ENCODE measurements at places on chromosomes 4 and X.

- DNase-seq: no peak
Measured at GRCh38 chr4:57324673-57325307, 214.6 kb upstream of the IGFBP7 start.

- DNase-seq: no peak
Measured at GRCh38 chrX:150199181-150199580, 163.9 kb upstream of the MAMLD1 start.

DNA sequence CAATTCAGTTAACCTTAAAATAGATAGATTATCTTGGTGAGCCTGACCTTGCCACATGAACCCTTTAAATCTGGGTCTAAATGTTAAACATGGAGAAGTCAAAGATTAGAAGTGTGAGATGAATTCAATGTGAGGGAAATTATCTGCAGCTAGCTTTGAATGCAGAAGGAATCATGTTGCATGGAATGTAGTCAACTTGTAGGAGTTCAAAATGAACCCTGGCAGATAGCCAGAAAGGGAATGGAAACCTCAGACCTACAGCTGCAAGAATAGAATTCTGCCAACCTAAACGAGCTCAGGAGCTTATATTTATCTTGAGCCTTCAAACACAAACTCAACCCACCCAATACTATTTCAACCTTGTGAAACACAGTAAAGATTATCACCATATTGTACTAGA, 632.5 kb downstream of the KCTD8 start:
- no peak for DNase-seq

DNA sequence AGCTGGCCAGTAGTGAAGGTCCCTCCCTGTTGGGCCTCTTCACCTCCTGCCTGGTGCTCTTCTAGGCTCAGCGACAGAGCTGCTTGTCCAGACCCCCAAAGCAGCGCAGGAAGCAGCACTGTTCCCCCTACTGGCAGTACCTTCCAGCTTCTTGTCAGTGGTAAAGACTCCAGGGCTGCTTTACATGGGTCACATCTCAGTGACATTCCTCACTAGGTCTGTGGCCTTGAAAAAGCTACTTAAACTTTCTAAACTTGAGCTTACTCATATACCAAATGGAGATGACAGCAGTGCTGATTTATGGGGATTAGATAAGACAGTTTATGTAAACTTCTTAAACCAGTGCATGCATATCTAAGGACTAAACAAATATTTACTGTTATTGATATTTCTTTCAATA, 117.3 kb downstream of the FAT4 start:
- peak; percentile 30 for DNase-seq

DNA sequence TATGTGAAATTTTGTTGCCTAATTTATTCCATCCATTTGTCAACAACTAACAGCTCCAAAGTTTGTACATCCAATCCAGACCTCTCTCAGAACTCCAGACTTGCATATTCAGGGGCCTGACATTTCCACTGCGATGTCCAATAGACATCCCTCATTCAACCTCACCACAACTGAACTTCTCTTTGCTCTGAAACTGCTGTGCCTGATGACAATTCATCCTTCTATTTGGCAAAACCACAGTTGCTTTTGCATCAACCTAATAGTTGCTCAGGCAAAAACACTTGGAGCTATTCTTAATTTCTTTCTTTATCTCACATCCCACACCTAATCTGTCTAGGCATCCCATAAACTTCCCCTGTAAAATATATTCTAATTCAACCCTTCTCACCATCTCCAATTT, 56.5 kb downstream of the ANTXR2 start:
- DNase-seq: no peak

DNA sequence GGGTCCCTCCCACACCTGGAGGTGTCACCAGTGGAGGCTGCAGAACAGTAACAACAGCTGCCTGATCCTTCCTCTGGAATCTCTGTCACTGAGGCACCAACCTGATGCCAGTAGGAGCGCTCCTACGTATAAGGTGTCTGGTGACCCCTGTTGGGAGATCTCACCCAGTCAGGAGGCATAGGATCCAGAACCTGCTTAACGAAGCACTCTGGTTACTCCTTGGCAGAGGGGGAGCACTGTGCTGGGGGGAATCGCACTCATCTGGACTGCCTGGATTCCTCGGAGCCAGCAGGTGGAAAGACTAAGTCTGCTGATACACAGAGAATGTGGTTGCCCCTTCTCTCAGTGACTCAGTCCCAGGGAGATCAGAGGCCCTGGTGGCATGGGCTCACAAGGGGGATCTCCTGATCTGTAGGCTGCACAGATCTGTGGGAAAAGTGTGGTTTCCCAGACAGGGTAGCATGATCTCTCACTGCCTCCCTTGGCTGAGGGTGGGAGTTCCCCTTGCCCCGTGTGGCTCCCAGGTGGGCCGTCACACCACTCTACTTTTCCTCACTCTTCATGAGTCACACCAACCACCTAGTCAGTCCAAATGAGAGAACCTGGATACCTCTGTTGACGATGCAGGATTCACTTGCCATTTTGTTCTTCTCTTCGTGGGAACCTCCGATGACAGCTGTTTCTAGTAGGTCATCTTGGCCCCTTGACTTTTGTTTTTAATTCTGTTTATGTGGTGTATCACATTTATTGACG, 305.9 kb downstream of the IDS start:
- no peak for DNase-seq

DNA sequence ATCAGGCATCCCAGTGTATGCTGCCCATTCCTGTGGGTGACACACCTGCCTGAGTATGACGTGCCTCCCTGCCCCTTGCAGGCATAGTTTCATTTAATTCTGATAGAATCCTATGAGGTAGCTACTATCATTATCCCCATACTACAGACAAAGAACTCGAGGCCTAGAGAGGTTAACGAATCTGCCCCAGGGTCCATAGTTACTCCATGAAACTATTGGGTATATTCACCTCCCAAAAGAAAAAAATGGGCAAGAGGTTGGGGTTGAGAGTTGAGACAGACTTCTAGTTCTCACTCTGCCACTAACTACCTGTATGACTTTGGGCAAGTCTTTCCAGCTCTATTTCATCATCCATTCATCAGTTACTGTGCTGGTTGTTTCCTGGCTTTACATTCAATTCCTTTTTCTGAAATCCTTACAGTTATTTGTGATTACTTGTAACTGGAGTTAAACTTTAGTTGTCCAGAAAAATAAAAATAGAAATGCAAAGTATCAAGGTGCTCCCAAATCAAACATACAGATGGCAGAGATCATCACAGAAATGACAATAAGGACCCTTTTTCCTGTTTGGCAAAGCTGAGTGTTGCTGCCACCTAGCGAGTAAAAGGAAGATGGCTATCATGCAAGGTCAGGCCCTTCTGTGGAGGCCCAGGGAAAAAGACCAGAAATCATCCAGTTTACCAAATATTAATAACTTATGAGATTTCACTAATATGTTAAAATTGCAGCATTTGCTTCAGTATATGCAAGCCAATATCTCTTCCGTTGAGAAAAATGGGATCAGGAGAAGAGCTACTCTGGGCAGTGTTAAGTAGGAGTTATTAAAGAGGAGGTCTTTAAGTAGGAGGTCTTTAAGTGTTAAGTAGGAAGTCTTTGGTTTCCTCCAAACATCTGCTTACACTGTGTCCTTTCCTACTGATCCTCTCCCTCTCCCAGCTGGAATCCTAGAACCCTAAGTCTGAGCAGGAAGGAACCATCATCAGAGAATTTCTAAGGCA, 17.1 kb upstream of the MAP7D3 start:
- no peak for DNase-seq

GRCh38 chrX:107102980-107103379, 15.6 kb downstream of the RBM41 start:
- no peak for DNase-seq

GRCh38 chr4:108959491-108959890, 196.6 kb upstream of the ETNPPL start:
- DNase-seq: no peak

Data from right cardiac atrium (tissue), 5 donors.